CD4-positive, alpha-beta T cell (primary cell): ENCODE measurements at places on chromosomes 3 and 15.

- DNase-seq, result no peak
Measured at GRCh38 chr3:73762855-73763254, 138.1 kb upstream of the PDZRN3 start.

DNA sequence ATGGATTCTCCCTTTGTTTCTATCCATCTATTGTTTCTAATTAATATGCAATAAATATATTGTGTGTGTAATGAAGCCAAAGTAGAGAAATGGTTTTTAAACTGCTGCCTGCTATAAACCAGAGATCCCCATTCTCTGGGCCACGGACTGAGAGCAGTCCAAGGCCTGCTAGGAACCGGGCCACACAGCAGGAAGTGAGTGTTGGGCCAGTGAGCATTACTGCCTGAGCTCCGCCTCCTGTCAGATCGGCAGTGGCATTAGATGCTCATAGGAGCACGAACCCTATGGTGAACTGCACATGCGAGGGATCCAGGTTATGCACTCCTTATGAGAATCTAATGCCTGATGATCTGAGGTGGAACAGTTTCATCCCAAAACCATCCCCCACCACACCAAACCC is 85.2 kb upstream of the POMGNT2 start:
- no peak for DNase-seq

DNA sequence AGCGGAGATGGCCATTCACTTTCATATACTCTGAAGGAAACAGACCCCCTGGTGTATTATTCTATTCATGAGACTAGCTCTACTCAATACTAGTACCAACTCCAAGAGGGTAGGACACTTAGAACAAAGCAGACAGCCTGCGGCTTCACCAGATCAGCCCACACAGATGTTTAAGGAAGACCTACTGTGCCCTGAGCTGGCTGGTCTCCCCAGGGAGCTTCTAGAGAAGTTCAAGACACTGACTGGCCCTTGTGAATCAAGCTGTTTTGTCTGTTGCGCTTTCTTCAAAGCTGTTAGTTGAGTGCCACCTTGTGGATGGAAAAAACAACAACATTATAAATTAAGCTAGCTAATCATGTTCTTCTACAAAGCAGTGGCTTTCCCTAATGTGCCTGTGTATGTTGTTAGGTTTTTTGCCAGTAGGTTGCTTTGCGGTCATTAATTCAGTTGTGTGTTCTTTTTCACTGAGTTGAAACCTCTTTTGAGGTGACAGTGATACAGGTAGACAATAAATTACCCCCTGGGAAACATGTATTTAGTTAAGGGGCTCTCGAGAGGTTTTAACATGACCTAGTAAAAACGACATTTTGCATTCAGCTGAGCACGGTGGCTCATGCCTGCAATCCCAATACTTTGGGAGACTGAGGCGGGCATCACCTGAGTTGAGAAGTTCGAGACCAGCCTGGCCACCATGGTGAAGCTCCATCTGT is 64.2 kb upstream of the MYZAP start:
- DNase-seq, result peak; percentile 60

GRCh38 chr3:71815340-71816067 is 30.6 kb upstream of the PROK2 start:
- DNase-seq, result no peak
